Colonic mucosa (tissue), 4 donors: ENCODE measurements at places on chromosomes 16 and 17. TPM values are rescaled to one million over a fixed set of nuclear protein-coding genes. Genes with fewer than 3 reads are reported as not detected.

Gene RHBDL1
- total RNA-seq = 5.7 TPM

Gene CDH5
- total RNA-seq = 15.2 TPM

Gene PRSS53
- total RNA-seq = 2.6 TPM

Gene PHB1
- total RNA-seq = 229 TPM

Gene NDRG4
- total RNA-seq = 3.0 TPM

Gene CLDN6
- 1.2 TPM for total RNA-seq

Gene ATP2A3
- 308 TPM for total RNA-seq

Gene SLC5A10
- total RNA-seq = 0.16 TPM

Gene KRT36
- not detected for total RNA-seq
